T-helper 9 cell (primary cell): ENCODE measurements at places on chromosomes 3 and 15.

DNA sequence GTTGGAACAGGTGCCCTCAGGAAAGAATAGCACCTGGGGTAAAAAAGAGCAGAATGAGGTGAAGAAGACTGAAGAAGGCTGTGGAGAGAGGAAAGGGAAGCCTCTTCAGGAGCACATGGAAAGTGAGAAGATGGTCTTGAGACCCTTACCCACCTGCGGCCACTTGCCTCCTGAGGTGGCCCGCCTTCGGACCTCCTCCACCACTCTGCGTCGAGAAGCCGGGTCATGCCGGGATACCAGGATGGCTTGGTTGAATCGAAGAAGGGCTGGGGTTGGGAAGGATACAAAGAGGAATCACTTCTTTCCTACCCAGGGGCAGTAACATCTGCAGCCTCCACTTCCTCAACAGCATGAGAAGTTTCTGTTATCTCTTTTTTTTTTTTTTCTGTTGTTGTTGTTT, 3.0 kb downstream of the LPCAT4 start:
- no peak for DNase-seq

DNA sequence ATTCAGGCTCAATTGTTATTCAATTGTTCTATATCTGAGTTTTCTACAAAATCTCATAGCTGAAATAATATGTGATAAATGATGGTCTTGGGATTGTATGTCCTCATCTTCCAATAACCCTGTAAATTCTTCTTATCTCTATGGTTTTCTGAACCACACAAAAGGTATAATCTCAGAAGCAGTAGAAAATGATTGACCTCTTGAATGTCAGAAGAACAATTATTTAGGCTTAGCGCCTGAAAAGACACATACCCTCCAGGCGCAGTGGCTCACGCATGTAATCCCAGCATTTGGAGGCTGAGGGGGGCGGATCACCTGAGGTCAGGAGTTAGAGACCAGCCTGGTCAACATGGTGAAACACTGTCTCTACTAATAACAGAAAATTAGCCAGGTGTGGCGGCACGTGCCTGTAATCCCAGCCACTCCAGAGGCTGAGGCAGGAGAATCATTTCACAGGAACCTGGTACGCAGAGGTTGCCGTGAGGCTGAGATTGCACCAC, 288.0 kb upstream of the TBC1D5 start:
- no peak for DNase-seq

GRCh38 chr3:127615631-127616305, 13.2 kb upstream of the PODXL2 start:
- DNase-seq: no peak

DNA sequence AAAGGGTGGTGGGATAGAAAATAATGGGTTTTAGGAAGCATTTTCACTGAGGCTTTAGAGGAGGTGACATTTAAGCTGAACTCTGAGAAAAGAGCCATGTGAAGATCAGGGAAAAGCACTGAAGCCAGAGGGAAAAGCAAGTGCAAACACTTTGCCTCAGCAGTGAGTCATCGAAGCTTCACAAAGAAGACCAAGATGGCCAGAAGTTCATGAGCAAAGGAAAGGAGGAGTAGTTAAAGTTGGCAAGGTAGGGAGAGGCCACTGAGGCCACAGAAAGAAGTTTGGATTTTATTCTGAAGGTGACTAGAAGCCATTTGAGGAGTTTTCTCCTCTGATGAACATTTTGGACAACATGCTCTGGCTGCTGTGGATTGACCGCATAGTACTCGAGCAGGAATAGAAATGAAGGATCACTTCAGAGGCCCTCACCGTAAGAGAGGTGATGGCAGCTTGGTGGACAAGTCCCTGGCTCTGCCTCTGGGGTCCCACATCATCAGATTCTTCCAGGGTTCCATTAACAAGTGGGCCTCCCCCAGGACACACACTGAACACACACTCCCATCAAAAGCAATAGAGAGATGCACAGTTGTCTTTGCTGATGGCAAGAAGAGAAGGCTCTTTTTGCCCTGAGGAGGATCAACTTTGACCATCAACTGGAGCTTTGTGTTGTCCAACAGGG, 75.5 kb downstream of the TOP2B start:
- no peak for DNase-seq

GRCh38 chr3:27239951-27240350, 129.2 kb downstream of the NEK10 start:
- no peak for DNase-seq

DNA sequence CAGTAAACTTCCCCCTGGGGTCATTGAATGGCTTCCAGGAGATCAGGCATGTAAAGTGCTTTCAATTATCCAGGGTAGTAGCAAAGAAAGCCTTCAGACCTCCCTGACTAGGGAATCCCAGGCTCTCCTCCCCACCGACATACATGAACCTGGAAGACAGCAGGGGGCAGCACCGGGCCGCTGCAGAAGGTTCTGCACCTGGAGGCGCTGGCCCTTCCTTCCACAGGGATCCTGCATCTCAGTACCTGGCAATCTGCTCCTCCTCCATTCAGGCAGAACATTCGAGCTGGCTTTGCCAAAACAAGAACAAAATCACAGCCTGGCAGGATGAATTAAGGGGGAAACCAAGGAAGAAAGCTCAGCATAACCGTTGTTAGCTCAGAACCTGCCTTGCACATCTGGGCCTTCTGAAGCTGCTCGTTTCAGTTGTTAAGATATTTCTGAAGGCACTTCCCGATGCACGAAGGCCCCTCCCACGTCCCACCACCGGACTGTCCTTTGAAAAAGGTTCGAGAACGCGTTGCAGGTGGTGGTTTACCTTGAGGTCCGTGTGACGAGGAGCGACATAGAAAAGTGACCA, 237.7 kb downstream of the SLCO3A1 start:
- DNase-seq: no peak

DNA sequence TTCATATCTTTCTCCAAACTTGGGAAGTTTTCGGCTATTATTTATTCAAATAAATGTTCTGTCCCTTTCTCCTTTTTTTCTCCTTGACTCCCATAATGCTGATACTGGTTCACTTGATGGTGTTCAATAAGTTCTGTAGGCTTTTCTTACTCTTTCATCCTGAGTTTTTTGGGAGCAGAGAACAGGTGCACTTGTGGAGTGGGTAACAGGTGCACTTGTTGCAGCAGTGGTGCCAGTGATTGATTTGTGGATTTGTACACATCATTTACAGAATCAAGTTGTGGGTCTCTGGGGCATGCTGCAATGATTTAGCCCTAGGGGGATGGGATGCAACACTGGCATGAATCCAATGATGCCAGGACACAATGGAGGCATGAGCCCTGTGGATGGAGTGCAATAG, 14.8 kb upstream of the OR5H1 start:
- DNase-seq: no peak

DNA sequence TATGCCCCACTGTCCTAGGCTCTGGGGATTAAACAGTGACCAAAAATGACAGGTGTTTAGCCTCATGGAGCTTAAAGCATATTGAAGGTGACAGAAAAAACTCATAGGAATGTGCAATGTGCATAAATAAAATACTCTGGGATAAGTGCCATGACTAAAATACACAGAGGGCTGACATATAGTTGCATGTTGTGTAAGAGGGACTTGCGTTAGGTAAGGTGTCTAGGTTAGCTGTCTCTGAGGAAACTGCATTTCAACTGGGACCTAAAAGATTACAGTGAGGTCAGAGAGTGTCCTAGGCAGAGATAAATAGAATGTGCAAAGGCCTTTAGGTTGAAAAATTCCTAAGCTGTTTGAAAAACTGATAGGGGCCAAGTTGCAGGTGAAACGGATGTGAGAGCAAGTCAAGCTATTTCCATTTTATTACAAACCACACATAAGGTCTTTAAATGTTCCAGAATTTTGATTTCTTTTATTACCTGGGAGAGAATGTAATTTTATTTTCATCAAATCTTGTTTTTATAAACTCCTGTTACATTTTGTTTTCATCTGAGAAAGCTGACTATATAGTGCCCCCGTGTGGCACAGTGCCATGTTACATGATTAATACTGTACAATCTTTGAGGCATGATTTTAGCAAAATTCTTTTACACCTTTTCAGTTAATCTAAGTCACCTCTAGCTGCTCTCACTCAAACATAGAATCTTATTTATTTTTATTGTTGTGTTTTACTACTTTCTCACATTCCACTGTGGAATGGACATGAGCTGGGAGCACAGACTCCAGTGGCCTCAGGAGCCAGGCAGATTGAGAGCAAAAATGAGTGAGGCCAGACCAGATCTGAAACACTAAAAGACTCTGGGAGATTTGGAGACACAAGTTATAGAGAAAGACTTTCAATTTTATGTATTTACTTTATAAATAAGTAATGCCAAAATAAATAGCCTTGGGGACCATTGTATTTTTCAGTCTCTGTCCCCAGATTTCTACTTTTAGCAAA, 259.6 kb upstream of the ZNF717 start:
- no peak for DNase-seq

DNA sequence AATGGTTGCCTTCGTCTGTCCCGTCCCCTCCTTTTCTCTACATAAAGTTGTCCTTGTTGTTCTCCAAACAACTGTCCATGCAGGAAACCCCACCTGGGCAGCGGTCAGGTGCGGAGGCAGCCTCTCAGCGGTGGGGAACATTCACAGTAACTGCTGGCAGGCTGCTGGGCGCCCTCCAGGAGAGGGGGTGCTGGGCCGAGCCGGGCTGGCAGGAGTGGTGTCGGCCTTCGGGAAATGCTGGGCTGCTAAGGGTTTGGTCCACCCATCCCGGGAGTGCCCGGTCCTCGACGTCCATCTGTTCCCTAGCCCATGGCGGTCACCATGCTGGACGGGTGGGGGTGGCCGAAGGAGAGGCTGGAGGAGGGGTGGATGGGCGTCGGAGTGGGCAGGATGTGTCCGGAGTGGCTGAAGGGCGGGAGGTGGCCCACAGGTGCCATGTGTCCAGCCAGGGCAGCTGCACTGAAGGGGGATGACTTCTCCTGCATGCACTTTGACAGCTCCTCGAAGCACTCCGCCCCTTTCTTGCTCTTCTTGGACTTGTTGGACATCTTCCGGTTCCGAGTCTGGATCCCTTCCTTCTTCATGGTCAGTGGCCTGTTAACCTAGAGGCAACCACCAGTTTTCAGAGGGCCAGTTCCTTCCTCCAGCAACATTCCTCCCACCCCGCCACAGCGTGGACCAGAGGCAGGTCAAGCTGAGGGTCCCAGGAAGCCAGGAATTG, 12.1 kb downstream of the GATA2 start:
- DNase-seq: no peak

GRCh38 chr15:49154799-49155109, 645 bp downstream of the COPS2 start:
- no peak for DNase-seq

- no peak for DNase-seq
Observed at GRCh38 chr15:50065279-50065678, 53.8 kb downstream of the ATP8B4 start.

- no peak for DNase-seq
Observed at GRCh38 chr3:177498037-177498857, 301.0 kb upstream of the TBL1XR1 start.

DNA sequence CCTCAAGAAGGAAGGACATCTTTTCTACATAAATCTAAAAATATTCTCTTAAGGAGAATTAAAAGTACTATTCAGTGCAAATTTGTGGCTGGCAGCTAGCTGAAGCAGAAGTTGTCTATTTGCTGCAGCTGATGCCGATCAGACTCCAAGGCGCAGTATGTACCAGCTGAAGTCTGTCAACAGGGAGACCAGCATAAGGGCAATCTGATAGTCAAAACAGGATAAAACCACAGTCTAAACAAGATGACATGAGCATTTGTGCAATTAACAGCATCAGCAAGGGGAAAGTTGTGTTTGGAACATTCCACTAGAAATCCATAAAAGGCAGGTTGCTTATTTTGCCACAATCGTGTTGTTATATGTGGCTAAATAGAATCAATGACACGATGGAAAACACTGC, 198.2 kb upstream of the ROBO2 start:
- DNase-seq: no peak

- no peak for DNase-seq
Observed at GRCh38 chr3:25074149-25074548, 353.9 kb upstream of the RARB start.

DNA sequence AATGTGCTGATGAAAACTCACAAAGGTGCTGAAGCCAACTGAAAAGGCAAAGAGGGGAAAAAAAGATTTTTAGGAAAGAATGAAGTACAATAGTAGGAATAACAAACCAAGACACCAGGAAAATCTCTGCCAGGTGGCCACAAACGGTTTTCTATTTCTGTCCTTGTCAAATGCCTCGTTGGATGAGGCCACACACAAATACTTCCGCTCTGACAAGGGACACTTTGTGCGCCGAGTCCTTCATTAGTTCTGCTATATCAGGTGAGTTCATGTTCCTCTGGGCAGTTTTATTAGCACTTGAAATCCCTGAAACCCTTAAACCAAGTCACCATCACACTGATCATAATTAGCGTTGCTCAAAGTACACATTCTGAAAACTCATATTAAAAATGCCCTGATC, 373.1 kb downstream of the VPS13C start:
- DNase-seq: no peak

- no peak for DNase-seq
Observed at GRCh38 chr3:15982667-15983196, 185.0 kb upstream of the ANKRD28 start.

- DNase-seq: no peak
Observed at GRCh38 chr15:92407916-92408315, 14.2 kb downstream of the ST8SIA2 start.

DNA sequence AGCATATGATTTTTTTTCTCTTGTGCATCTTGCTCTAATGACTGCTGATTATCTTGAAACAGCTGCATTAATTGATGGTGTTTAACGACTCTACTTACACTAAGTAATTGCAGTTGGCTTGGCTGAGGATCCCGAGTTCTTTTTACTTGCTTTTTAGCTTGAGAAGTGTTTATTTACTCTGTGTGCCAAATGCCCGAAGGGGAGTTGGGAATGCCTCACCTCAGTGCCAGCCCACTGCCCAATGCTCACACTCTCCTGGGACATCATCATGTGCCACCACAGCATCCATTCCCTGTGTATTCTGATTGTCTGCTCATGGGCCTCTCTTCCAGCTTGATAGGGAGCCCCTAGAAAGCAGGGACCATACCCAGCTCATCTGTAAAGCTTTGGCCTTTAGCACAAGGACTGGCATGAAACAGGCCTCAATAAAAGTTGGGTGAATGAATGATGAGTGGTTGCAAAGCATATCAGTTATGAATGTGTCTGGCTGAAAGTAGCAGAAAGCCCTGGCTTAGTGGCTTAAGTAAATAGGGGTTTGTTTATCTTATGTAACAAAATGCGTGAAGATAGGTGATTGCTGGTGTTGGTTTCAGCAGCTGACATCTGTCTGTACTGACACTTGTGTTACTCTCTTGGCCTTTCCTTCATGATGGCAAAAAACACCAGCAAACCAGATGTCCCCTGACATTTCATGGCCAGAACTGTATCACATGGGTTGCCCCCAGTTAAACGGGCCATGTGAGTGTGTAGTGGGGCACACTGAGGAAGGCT, 8.1 kb downstream of the PXYLP1 start:
- no peak for DNase-seq
